ENCODE measurements at places on chromosomes 4 and X.

DNA sequence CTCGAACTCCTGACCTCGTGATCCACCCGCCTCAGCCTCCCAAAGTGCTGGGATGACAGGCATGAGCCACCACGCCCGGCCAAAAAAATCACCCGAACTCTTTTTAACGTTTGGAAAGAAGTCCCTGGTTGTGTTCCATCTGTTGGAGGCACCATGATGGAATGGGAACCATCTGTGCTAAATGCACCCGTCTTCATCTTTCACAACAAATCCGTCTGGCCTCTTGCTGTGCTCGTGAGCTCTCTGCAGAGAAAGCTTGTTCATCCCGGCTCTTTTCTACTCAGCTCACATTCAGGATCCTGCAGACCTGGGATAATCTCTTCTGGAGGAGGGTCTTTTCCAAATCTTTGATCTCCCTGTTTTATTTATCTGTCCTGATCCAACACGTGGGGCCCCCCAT lies 188.8 kb downstream of the CRLF2 start:
- no peak for DNase-seq

DNA sequence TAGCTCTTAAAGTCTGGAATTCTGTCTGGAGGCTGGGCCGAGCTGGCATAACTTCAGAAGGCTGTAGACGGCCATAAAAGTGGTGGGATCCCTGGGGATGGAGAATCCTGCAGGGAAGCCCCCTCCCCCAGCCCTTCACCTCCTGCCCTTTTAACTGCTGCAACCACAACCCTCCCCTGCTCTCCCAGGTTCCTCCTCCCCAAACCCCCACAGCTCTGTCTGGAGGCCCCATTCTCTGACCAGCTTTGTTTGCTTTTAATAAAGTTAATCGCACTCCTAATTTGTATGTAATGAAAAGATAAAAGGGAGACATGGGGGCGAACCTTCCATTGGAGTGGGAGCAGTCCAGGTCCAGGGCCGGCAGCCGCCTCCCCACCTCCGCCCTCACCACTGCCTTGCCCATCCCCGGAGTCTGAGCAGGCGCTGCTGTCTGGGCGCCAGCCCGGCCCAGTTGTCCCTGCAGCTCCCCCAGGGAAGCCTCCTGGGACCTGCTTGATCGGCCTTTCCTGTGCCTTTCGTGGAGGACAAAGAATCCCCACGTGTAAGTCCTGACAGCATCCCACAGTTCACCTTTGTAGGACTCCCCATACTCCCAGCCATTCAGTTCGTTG lies 84.3 kb downstream of the PJA1 start:
- DNase-seq, result no peak

DNA sequence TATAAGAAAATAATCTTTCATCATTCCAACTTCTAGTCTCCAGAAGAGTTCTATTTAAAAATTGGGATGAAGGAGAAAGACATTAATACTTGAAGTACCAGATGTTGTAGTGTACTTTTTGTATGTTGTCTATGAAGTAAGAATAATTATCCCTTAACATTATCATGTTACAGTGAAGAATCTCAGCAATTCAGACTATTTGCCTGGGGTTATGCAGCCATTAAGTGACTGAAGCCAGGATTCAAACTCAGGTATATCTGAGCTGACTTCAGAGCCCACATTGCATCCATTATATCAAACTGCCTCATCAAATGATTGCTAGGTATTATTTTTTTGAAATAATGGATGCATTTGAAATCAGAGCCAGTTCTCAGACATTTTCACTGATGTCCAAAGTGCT lies 76.1 kb upstream of the FHDC1 start:
- DNase-seq, result no peak

DNA sequence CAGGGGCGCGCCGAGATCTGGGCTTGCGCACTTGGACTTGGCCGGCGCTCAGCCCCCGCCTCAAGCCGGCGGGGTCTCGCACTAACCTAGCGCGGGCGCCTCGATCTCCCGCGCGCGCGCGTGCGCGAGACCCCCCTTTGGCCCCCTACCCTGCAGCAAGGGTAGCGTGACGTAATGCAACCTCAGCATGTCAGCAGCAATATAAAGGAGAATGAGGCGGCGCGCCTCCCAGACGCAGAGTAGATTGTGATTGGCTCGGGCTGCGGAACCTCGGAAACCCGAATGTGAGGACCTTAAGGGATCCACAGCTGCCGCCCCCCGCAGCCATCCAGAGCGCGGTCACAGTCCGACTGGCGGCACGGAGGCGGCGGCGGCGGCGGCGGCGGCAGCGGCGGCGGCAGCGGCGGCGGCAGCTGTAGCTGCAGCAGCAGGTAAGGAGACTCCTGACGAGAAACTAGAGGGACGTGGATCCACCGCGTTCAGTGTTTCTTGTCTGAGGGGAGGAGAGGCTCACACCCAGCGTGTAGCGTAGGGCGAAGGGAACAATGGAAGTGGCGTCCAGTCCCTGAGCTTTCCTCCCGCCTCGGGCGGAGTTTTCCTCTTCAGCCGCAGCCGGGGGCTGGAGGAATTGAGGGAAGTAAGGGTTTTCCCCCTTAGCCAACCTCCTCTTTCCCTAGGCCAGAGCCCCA lies at the start of the genes SATL1 and ZNF711:
Gene SATL1 (minus strand): TSS at position 19 of the 689 bp plus-strand sequence. CDS start 134,811 bp downstream, outside the sequence.
Gene ZNF711 (plus strand): TSS at position 231 of the 689 bp plus-strand sequence. CDS start 3,582 bp downstream, outside the sequence.
- DNase-seq, result no peak

- no peak for DNase-seq
Observed at GRCh38 chr4:69445388-69445787, 50.3 kb downstream of the UGT2B4 start.

All from stimulated activated CD8-positive, alpha-beta memory T cell treated with anti-CD3 and anti-CD28 coated beads, Interleukin-15, amount 100 ng/mL, for 4 hours (primary cell).